Skin of body (tissue), 3 donors: ENCODE measurements at places on chromosomes 5 and 9.

DNA sequence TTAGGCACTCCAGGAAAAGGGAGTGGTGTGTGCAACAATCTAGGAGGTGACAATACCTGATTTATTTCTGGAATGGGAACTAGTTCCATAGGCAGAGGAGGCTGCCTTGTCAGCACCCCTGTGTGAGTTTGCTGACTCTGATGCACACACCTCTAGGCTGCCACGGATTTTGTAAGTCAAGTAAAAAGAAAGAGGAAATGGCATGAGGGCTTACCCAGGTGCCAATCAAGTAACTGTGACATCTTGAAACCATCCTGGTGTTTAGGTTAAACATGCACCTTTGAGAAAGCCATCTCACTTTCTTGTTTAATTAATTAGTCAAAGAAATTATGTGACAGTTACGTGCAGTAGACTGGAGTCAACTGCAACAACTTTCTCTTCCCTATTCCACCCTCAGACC, 32.3 kb upstream of the FAM81B start:
- no peak for DNase-seq

- DNase-seq = no peak
Measured at GRCh38 chr9:136597141-136597885, 51.5 kb upstream of the NOTCH1 start.

GRCh38 chr5:67287510-67288268, 91.1 kb upstream of the CD180 start:
- DNase-seq = peak; percentile 40

DNA sequence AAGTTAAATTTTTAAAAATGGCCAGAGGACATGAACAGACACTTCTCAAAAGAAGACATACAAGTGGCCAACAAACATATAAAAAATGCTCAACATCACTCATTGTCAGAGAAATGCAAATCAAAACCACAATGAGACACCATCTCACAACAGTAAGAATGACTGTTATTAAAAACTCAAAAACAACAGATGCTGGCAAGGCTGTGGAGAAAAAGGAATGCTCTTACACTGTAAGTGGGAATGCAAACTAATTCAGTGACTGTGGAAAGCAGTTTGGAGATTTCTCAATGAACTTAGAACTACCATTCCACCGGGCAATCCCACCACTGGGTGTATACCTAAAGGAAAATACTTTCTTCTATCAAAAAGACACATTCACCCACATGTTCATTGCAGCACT, 168.5 kb upstream of the PIK3R1 start:
- DNase-seq = peak; percentile 30

DNA sequence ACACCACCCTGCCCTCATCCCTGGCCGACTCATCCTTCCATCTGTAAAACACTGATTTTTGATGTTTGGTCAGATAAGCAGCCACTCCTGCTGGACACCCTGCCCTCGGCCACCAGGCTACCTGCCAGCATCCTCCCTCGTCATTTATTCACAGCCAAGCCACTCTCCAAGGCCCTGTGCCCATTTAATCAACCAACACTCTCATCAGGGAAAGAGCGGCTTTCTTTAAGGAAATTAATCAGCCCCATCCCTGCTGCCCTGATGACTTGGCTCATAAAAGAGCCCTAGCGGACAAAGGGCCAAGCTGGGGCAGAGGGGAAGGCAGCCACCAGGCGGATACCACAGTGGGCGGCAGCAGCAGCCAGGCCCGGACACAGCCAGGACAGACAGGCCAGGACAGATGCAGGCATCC, 52.4 kb downstream of the GOLM1 start:
- no peak for DNase-seq

- no peak for DNase-seq
Measured at GRCh38 chr9:125262294-125262991, 817 bp downstream of the GAPVD1 start.

DNA sequence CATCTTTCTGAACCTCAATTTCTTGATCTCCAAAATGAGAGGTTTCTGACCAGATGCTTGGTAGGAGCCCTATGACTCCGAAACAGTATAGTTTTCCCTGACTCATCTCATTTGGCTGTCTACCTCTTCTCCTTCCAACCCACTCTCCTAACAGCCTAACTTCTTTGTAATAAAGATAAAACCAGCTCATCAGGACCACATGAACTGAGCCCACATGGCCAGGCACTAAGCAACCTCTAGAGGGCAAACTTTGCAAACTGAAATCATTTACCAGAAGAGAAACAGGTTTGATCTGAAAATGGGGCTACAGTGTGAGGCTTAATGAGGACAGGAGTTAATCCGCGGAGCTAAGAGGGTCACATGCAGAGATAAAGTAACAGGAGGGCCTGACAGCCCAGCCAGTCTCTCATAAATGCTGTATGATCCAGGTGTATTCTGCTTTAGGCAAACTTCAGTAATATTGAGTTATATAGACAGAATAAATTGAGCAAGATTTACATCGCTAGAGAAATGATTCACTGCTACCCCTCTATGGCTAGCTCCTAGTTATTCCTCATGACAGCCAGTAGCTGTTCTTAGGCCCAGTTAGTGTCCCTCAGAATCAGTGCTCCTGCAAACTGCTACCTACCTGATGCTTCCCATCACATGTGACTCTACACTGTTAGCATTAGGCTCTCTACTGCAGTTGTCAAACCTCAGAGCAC, 64.6 kb downstream of the ABCA1 start:
- DNase-seq = peak; percentile 73

DNA sequence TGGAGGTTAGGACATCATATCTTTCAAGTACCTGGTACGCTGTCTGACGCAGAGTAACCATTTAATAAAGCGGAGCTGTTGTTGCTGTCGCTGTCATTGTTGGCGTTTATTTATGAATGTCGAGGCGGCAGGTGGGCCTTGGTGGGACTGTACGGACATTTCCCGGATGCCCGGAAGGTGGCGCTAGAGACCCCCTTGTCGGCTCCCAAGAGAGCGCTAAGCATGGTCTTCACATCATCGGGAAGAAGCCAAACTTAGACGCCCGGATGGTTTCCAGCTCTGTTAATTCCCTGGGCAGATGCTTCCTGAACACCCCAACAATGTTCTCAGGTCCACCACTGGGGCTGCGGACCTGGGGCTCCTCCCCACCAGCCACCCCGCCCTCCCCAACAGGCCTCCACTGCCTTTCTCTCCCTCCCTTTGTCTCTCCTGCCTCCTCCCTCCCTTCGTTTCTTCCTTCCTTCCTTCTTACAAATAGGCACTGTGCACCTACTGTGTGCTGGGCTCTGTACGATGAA, 54.1 kb downstream of the DUSP1 start:
- peak; percentile 78 for DNase-seq

GRCh38 chr5:129459777-129460671, at the start of gene ADAMTS19:
Gene ADAMTS19, plus strand, starts transcription at chr5:129460298. Its CDS starts 94 bp downstream, at chr5:129460392.
- DNase-seq = peak; percentile 40

DNA sequence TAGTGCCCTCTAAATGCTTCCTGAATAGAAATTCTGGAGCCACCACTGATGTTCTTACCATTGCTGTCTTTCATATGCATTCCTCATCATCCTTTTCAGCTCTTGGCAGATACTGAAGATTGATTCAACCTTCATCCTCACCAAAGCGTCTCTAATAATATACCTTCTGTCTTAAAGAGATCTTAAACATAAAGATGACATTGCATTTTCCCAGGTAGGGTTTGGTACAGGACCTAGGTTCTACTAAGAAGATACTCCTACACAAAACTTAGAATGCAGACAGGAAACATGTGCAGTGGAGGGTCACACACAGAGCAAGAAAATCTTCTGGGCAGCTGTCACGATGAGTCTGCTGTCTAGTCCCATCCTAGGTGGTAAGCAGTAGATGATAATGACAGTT, 41.0 kb upstream of the RPS23 start:
- no peak for DNase-seq

- no peak for DNase-seq
Measured at GRCh38 chr5:149714877-149715502, 15.1 kb upstream of the PPARGC1B start.

GRCh38 chr9:95516734-95517558, at the start of gene PTCH1:
Gene PTCH1, minus strand, starts transcription at chr9:95516971.
- DNase-seq = peak; percentile 79

DNA sequence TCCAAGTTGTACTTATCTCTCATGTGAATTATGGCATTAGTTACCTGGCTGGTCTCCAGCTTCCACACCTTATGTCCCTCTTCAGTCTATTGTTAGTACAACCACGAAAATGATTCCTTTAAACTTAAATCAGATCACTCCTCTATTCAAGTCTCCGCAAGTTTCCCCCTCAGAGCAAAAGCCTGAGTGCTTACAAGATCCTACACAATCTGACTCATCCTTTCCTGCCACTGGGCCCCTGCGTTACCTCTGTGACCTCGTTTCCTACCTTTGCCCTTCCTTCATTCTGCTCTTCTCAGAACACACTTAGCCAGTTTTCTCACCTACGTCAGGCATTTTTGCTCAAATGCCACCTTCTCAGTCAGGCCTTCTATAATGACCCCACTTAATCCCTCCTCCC, 45.1 kb upstream of the GLIS3 start:
- DNase-seq = no peak

DNA sequence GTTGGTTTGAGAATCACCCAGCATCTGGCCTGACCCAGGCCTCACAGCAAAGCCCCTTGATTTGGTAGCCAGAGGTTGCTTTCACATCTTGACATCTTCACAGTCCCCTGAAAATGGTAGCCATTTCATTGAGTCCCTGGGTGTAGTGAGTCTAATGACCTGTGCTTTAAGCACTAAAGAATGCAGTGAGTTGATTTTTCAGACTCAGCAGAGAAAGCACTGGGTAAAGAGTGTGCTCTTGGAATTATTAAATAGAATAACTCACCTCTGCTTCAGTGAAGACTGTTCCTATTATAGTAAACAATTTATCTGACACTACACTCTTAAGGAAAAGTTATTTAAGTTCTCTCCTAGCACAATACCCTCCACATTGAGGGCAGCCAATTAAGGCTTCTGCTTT, 56.2 kb downstream of the PTCD2 start:
- DNase-seq = no peak

DNA sequence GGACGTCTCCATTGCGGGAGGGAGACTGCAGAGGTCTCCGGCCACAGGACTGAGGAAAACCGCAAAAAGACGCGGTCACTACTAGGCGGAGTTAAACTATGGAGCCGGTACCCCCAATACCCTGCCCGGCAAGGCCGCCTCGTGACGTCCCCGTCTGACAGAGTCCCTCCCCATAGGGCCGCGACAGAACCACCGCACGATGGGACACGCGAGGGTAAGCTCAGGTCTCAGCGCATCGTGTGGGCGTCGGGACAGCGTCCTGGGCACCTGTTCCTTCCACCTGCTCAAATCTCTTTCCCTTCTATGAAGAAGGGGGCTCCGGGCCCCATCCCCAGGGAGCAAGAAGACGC, 35.2 kb upstream of the GLDC start:
- DNase-seq = peak; percentile 80

GRCh38 chr5:168464214-168464613, 22.1 kb upstream of the RARS1 start:
- DNase-seq = no peak

DNA sequence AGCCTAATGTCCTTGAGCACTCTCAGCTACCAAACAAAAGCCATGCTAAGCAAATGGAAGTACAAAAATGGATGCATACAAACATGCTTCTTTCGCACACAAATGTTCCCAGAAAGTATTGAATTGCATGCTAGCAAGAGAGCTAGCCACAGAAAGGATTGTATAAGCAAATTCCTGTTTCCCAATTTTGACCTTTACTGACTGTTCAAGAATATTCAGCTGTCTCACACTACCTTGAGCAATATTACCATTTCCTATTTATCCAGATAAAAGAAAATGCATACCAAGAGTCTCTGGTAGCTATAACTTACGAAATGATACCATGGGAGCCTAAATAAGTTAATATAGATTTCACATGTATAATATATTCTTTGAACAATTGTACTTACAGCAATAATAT, 264.6 kb downstream of the TMEM167A start:
- DNase-seq = no peak

DNA sequence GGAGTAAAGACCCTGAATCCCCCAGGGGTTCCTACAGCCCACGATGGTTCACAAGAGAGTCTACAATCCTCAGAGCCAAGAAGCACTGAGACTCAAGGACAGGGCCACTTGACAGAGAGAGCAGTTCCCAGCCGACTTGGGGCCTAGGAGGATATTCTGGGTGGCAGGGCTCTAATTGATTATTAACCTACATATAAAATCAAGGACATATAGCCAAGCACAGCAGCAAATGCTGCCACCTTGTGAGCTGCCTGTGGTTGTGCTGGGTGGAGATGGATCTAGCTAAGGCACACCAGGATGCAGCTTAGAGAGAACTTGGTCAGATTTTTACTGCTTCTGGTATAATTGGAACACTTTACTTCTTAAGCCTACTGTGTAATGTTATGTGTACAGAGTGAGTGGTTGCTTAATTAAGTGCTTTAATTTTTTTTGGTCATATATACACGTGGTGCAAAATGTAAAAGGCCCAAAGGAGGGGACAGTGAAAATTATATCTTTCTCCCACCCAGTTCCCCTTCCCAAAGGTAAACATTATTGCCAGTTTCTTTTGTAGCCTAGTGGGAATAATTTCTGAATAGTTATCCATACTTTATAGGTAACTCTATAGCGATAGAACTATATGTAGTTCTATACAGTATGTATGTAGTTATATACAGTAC, 78.8 kb downstream of the F2RL2 start:
- DNase-seq = no peak

- no peak for DNase-seq
Measured at GRCh38 chr9:72360324-72360723, 4.7 kb downstream of the ZFAND5 start.

- DNase-seq = no peak
Measured at GRCh38 chr9:84748112-84748511, 78.6 kb downstream of the NTRK2 start.

DNA sequence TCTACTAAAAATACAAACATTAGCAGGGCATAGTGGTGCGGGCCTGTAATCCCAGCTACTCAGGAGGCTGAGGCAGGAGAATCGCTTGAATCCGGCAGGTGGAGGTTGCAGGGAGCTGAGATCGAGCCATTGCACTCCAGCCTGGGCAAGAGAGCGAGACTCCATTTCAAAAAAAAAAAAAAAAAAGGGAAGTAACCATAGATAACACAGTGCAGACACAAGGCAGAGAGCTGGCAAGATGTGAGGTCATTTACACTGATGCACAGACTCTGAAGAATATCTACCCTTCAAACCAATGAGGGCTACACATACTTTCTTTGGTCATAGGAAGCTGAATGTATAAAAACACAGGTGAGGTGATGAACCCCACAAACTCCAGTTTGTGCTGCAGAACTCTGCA, 131.9 kb downstream of the DCP2 start:
- DNase-seq = no peak

GRCh38 chr5:134957920-134958608, 9.6 kb upstream of the CATSPER3 start:
- DNase-seq = no peak

GRCh38 chr9:96064826-96065481, 189.5 kb downstream of the ERCC6L2 start:
- peak; percentile 36 for DNase-seq

GRCh38 chr9:119861842-119862241, 492.6 kb upstream of the BRINP1 start:
- DNase-seq = no peak

DNA sequence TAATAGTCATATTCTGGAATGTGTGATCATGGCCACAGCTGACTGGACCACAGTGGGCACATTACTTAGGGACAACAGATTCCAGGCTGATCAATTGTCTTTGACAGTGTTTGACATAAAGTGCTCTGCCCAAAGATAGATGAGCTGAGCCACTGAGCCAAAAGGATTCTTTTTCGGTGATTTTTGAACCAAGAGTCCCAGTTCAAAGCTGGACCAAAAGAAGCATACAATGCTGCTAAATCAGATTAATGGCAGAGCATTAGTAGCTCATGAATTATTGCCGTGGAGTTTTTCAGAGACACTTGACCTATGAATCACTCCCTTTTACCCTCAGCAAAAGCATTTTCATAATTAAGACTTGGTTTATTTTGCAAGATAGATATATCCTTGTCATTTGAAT, 160.6 kb downstream of the IZUMO3 start:
- no peak for DNase-seq

GRCh38 chr9:84697509-84698114, 28.1 kb downstream of the NTRK2 start:
- DNase-seq = peak; percentile 53
